ENCODE measurements at places on chromosomes 16 and 17.

DNA sequence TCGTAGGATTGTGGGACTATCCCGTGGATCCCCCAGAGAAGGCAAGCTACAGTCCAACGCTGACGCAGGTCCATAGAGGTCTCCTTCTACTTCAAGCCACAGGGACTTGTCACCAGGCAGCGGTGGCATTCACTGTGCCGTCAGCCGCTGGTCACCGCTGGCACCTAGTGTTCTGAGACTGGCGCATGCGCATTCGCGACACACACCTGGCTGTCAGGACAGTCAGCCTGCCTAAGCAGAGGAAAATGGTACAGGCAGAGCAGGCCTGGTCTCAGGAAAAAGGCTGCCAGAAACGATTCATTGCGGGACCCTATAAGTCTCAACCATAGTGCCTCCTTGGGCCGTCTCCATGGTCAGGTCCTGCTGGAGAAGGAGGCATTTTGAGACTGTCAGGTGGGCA, 138.0 kb upstream of the WSB1 start:
- DNase-seq: no peak

GRCh38 chr16:84150926-84151325, 5.8 kb downstream of the DNAAF1 start:
- no peak for DNase-seq

GRCh38 chr17:60436676-60437075, 14.4 kb downstream of the CHCT1 start:
- no peak for DNase-seq

- peak; percentile 86 for DNase-seq
Observed at GRCh38 chr16:88773812-88774291, 11.2 kb downstream of the PIEZO1 start.

DNA sequence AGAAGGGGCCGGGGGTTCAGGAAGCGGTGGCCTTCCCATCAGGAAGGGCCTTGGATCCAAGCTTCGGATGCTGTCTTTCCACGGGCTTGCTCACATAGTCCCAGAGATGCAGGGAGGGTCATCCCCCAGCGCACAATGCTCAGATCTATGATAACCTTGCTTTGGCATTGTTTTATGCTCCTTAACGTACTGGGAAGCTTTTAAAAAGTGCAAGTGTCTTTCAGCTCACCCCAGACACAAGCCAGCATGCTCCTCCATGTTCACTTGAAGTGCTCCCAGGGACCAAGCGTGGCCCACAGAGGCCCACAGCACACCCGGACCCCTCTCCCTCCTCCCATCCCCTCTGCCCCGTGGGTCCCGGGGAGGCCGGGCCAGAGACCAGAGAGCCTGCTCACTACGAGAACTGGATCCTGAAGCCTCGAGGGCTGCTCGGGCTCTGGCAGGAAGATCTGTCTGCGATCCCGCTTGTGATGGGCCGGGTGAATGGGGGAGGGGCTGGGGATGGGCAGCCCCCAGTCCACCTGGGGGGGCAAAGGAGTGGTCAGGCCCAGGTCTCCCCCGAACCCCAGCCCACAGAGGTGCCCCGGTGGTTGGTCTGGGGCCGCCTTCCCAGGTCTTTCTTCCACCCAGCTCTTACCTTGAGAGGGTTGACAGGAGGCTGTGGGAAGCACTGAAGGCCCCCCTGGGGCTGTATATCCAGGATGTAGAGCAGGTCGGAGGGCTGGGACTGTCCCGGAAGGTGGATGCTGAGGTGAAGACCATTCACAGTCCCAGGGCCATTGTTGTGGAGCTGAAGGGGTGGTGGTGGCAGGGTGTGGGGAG, 11.8 kb upstream of the FAM171A2 start:
- DNase-seq: no peak

DNA sequence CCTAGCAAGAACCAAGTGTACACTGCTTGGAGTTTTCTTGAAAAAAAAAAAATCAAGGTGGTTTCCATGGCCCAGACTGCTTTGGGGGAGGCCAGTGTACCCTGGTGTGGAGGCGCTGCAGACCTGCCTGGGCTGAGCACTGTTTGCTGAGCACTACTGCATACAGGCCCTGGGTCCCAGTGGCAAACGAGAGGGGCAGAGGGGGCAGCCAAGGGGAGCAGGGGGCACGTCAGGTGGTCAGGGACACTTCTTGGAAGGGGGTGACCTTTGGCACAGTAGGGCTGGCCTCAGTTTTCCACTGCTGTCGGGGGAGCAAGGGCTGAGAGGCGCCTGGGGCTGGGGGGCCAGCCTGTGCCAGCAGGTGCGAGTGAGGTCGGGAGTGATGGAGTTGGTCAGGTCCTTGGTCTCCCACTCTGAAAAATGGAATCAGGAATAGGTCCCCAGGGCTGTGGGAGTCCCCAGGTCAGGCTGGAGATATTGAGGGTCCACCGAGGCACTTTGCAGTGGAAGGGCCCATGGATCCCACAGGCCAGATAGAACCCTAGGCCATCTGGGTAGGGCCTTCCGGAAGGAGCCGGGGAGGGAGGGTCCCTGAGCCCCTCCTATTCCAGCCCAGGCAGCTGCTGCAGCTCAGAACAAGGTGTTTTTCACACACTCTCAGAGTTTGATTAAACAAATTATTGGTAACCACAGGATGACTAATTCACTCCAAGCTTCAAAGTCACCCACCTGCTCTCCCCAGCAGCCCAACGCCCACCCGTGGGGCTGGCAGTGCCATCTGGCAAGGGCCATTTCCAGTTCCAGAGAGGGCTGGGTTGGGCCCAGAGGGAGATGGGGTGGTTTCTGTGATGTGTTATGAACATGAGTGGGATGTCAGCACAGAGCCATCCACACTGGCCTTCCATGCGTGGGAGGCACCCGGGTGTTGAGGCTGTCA, 3.5 kb downstream of the ZFPM1 start:
- DNase-seq: no peak

GRCh38 chr17:40342504-40343218, 21.9 kb downstream of the GJD3 start:
- DNase-seq: no peak

DNA sequence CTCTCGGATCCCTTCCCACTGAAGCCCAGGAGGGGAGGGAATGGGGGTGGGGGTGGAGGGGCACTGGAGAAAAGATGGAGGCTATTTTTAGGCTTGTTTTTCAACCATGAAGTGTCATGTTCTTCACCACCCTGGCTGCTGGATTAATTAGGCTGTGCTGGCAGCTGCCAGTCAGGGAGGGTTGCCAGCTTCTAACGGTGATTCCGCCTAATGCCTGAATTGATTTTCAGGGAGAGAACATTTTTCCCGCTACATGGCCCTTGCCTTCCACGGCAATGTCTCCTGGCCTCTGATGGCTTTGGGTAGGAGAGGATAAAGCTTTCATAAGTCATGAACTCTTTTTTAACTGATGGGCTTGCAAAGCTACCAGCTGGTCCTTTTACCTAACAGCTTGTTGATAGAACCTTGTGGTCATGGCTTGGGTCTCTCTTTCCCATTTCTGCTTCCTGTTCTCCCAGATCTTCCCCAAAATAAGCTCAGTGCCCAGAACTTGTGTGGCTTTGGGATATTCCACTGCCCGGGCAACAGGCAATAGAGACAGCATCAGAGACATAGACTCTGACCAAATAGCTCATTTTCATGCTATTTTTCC, 167.4 kb downstream of the PITPNC1 start:
- peak; percentile 25 for DNase-seq

- no peak for DNase-seq
Observed at GRCh38 chr17:47728214-47728877, 4.7 kb upstream of the TBX21 start.

- no peak for DNase-seq
Observed at GRCh38 chr16:77993111-77993985, 29.0 kb upstream of the CLEC3A start.

DNA sequence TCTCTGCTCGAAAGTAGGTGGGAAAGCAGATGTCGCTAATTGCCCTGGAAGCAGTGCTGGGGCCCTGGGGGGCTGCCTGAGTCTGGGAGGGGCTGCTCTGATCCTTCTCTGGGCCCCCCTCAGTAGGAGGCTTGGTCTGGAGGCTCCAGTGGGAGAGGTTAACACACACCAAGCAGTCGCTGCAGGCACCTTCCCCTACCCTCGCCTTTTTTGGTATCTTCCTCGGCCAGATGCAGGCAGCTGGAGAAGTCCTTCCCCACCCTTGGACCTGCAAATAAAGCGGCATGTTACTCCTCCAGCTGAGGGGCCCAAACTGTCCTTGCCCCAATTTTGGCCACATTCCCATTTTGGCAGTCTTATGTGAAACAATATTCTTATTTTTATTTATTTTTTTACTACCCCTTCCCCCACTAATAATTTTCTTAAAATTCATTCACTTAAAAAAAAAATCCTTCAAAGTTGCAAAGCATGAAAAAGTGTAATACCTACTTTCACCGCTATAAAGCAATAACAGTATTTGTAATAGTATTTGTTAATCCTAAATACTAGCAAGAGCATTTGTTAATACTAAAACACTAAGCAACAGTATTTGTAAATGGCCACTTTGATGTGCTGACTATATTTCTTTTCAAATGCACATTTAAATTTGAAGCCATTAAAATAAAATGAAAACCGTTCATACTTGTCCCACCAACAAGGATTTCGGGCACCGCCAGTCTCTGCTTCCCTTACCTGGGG, 15.0 kb downstream of the C16orf46 start:
- DNase-seq: no peak

DNA sequence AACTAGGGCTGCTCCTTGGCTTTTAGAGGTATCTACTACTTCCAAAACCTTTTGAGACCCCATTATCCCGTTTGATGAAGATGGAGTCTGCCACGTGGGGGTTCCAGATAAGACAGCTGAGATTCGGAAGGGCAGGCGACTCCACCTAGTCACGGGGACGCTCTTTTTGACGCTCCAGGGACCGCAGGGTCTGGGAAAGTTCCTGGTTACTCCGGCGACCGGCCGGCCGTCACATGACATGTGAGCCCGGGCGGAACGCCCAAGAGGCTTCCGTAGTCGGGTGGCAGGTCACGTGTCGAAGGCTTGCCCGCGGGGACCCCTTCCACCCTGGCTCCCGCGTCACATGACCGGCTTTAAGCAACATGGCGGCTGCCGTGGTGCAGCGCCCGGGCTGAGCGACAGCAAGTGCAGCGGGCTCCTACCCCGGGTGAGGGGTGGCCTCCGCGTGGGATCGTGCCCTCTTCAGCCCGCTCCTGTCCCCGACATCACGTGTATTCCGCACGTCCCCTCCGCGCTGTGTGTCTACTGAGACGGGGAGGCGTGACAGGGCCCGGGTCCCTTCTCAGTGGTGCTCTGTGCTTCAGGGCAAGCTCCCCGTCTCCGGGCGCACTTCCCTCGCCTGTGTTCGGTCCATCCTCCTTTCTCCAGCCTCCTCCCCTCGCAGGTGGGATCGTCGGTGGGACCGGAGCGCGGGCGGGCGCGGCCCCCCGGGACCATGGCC, at the start of gene SPNS1:
TSS of gene SPNS1 (plus strand) at position 342 of the 721 bp plus-strand sequence. CDS start at position 716, 374 bp downstream.
- peak; percentile 99 for DNase-seq

DNA sequence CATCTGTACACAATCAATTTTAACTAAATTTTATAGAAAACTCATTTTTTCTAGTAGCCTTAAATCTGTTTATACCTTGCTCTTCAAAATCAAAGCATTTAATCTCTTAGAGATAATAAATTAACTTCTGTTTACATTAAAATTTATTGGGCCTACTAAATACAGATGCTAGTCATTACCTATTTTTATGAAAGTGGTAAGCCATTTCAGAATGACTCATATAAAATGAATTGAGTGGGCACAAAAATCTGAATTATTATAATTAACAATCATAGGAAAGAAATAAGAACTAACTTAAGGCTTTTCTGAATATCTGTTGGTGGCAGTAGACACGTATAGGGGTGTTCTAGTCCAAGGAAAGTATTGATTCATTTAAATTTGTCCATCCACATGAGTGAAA, 157.9 kb downstream of the KCNJ2 start:
- no peak for DNase-seq

DNA sequence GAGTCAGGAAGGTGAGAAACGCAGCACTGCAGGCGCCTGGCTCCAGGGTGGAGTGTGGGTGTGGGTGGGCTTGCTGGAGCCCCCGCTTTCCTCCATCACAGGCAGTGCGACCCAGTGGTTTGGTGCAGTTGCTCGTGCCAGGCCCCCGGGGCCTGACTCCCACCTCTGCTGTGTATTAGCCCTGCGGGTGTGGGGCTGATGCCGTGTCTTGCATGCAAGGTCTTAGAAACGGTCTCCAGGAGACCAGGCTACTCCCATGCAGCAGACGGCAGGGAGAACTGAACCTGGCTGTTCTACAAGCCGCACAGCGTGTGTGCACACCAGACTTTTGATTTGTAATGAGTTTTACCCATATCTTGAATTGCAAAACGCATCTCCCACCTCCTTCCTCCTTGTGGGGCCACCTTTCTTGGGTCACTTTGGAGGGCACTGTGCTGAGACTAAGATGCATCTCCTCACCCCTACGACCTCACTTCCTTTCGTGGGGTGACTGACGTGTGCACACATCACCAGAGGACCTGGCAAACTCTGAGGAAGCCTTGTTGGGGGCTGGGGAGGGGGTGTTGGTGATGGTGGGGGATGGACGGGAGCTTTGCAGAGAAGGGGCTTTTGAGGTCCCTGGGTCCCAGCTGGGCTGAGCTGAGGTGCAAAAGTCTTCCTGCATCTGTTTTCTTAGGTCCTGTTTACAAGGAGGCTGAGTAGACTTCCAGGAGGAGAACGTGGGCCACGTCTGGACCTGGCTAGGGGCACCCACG, 101.8 kb upstream of the TNRC6C start:
- no peak for DNase-seq

DNA sequence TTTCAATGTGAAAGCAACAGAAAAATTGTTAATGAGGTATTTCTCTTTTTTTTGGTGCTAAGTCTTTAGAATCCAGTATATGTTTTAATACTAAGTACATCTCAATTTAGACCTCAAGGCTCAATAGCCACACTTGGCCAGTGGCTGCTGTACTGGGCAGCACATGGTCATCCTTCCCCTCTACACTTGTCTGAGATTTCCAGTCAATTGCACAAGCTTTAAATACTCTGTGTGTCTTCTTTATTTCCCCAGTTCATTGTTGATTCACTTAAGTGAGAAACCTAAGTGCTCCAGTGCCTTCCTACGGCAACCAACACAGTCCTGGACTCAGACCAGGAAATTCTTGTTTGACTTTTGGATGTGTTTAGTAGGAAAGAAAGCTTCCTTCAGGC, 62.2 kb downstream of the TNRC6C start:
- no peak for DNase-seq

GRCh38 chr16:89921702-89922476, 1.3 kb upstream of the TUBB3 start:
- peak; percentile 73 for DNase-seq

DNA sequence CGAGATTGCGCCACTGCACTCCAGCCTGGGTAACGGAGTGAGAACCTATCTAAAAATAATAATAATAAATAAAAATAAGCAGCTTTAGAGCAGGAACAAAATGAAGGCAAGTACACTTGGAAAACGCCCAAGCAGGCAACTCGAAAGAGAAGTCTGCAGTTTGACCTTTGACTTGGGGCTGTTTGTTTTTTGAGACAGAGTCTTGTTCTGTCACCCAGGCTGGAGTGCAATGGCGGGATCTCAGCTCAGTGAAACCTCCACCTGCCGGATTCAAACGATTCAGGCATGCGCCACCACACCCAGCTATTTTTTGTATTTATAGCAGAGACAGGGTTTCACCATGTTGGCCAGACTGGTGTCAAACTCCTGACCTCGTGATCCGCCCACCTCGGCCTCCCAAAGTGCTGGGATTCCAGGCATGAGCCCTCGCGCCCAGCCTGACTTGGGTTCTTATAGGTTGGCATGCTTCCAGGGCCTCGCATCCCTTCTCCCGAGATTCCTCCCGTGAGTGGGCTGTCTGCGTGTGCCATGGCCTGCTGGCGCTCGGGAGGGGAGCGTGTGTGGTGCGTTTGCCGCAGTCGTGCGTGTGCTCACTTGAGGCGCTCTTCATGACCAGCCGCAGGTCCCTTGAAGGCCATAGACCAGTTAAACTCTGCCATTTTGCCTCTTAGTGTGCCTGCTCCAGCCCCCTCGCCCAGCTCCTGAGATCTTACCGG, 18.4 kb upstream of the UBE2I start:
- peak; percentile 30 for DNase-seq

- DNase-seq: no peak
Observed at GRCh38 chr16:82609140-82609539, 17.6 kb upstream of the CDH13 start.
